Epithelial cell of prostate (primary cell): ENCODE measurements at places on chromosomes 4 and X.

- no peak for DNase-seq
Measured at GRCh38 chrX:109632906-109633504, 8.0 kb upstream of the KCNE5 start.

DNA sequence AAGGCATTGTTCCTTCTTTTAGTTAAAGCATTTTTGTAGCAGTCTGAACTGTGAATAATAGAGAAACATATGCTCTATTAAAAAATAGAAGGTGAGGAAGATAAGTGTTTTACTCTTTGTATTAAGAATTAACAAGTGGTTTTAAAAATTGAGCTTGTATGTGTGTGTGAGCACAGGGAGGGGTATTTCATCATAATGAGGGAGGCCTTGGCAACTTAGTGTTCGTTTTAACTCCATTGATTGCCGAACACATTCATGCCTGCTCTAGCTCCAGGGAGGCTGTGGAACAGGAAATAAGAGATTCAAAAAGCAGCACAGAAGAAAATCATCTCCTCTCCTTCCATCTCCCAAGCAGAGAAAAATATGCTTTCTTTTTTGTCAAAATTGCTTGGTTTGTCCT, 14.8 kb downstream of the SHROOM3 start:
- no peak for DNase-seq

GRCh38 chrX:69374569-69374968, 129.6 kb upstream of the NALF2 start:
- DNase-seq, result no peak

GRCh38 chr4:141006242-141006802, 126.9 kb downstream of the RNF150 start:
- no peak for DNase-seq

GRCh38 chr4:25131926-25132325, 28.3 kb downstream of the SEPSECS start:
- DNase-seq, result no peak

DNA sequence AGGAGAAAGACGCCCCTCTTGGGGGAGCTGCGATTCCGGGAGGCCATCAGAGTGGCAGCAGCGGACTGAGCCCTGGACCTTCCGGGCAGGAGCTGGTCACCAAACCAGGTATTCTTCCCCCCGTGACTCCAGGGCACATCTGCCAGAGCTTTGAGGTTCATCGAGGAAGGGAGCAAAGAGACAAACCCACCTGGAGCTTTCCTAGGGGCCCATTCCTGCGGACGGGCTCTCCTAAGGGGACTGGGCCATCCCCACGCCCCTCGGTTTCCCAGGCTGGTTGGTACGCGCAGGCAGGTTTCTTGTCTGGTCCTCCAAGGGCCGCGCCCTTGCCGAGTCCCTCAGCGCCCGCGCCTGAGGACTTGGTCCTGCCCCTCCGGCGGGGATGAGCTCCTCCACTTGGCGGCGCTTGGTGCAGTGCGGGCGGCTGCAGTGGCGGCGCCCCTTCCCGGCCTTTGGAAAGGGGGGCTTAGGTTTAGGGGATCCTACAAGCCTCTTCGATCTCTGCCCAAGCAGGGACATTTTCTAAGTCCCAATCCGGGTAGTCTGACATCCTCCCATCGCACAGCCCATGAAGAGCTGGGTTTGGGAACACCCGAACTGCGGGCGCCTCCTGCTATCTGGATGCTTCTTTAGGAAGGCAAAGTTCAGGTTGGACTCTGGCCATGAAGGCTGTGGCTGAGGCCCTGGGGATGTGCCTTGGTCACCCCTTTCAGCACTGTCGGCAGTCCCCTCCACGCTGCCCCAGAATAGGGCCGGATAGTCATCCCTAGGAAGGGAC, 538 bp downstream of the STBD1 start:
- no peak for DNase-seq

GRCh38 chr4:113981591-113981990, 2.1 kb upstream of the ARSJ start:
- DNase-seq, result no peak

- no peak for DNase-seq
Measured at GRCh38 chr4:74157154-74157553, 764 bp upstream of the MTHFD2L start.

DNA sequence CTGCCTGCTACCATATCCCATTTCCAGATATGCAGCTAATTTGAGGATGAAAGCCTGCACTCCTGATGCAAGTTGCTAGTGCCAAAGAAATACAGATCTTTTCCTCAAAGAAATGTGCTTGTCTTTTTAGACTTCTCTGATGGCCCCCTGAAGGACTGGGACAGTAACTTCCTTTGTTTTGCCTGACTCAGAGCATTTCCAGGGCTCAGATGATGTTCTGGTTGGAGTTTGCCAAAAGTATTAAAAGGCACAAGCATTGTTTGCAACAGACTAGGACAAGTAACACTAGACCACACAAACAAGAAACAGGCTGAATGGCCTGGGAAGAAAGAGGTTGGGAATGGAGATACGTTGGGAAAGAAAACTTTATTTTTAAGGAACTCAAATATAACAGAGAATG, 175.2 kb downstream of the IL13RA2 start:
- no peak for DNase-seq
